HT1080 (cell line): ENCODE measurements at places on chromosomes 3 and 15.

GRCh38 chr15:43241100-43241499, 20.3 kb upstream of the EPB42 start:
- no peak for DNase-seq

GRCh38 chr15:47492195-47492594, 225.1 kb upstream of the SEMA6D start:
- no peak for DNase-seq

DNA sequence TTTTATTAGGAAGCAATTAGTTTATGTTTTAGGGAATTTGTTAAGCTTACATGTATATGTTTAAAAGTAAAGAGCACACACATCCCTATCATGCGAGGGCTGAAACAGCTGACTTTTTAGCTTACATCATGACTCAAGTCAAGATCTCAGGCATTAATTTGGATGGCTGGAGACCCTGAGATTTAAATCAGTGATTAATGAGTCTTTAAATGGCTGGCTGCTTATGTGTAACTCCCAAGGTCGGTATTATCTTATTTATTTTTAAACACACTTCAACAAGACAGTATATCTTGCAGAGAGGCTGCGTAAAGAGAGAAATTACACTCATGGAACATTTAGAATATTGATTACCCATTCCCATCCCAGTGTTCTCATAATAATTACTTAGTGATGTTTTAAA, 169.4 kb downstream of the KBTBD8 start:
- no peak for DNase-seq

- no peak for DNase-seq
Observed at GRCh38 chr3:112141293-112141692, 8.2 kb upstream of the GCSAM start.

DNA sequence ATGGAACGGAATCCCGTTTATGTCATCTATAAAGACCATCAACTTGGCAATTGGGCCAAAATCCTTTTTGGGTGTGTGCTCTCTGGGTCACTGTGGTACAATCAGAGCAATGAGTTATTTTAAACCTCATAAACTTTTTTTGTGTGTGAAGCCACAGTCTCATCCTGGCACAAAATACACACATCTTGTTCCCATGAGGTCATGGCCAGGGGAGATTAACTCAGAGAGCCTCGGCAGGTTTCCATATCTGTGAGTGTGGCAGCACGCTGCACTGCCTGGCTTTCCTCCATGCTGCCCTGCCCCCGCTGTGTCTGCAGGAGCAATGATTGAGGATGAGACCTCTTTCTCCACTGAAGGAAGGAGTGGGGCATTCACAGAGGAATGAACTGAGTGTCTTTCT, 54.0 kb upstream of the DLG1 start:
- DNase-seq: peak; percentile 33
